Muscle of arm (tissue), 14 donors: ENCODE measurements at places on chromosomes 5 and 9. TPM values are rescaled to one million over a fixed set of nuclear protein-coding genes. Genes with fewer than 3 reads are reported as not detected.

Gene INSL6
- 0.21 TPM for polyA plus RNA-seq

Gene ROPN1L
- polyA plus RNA-seq, result not detected

Gene CNTFR
- 79.2 TPM for polyA plus RNA-seq

Gene MLLT3
- 110 TPM for polyA plus RNA-seq

Gene FOXI1
- not detected for polyA plus RNA-seq
